ENCODE measurements at places on chromosomes 1 and 21. TPM values are rescaled to one million over a fixed set of nuclear protein-coding genes. Genes with fewer than 3 reads are reported as not detected.

UBAP2L gene
- 90.4 TPM for total RNA-seq

FCGR3A gene
- 8.1 TPM for total RNA-seq

GRCh38 chr1:2547210-2548067, 8.7 kb upstream of the TNFRSF14 start:
- no peak for DNase-seq
- no peaks in the 10 kb centered on the region for H3K27me3 ChIP-seq
- no peaks in the 10 kb centered on the region for H3K36me3 ChIP-seq

DNA sequence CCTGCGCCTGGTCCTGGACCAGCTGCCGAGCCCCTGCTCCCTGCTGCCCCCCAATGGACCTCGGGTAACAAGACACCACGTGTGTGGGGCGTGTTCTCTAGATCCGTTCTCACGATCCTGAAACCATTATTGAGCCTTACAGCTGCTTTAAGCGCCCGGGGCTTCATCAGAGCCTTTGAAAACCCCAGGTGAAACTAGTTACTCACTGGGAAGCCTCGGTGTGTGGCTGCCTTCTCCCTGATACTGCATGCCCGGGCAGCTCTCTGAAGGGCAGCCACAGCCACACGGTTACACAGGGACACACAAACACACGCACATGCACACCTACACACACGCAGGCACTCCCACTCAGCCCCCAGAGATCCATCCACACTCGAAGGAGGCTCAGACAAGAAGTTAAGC, 5.3 kb downstream of the HES2 start:
- H3K27ac ChIP-seq: no peak overlapping the region
- DNase-seq: no peak
- peaks cover 5% of the 10 kb centered on the region for H3K4me1 ChIP-seq
- H3K27me3 ChIP-seq: peaks cover 74% of the 10 kb centered on the region
- H3K36me3 ChIP-seq: no peaks in the 10 kb centered on the region
- H3K4me3 ChIP-seq: no peak overlapping the region

DNA sequence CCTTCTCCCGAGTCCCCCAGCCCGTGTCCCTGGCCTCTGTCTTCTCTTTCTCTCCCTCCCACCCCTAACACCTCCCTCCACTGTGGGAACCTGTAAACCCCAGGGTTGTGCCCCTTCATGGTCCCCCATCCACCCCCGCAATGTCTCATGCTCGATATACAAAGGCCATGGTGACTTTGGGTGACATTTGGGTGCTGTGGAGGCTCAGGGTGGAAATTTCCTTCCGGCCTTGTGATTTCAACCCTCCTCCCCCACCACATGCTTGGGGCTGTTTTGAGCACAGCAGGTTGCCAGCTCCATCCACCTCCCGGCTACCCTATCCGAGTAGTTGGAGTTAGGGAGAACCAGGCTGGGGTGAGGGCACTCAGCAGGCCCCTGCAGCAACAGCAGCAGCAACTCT, 25.7 kb upstream of the VPS13D start:
- no peak for DNase-seq
- peaks cover 2% of the 10 kb centered on the region for H3K27me3 ChIP-seq
- no peak overlapping the region for H3K27ac ChIP-seq
- no peaks in the 10 kb centered on the region for H3K4me1 ChIP-seq
- H3K36me3 ChIP-seq: peaks cover 23% of the 10 kb centered on the region
